ENCODE measurements at places on chromosomes 4 and X. TPM values are rescaled to one million over a fixed set of nuclear protein-coding genes. Genes with fewer than 3 reads are reported as not detected.

CTAG2 gene
- total RNA-seq: not detected

RHOH gene
- total RNA-seq: 0.26 TPM

DNA sequence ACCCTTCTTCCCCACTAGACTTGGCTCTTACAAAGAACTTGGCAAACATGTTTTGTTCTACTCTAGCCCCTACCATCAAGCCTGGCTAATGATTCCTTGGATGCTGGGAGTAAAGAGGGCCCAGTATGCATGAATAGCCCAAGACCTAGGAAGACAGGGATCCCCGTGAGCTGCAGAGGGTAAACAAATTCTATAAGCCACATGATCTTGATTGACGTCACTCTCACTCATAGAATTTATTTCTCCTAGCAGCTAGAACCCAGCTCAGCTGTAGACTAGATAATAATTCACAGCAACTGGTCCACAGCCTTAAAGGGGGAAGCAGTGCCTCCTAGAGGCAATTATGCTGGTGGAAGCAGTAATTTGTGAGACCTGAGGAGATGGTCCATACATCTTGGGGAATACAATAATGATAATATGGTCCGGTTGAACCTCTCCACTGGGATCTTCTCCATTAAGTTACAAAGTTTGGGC lies 16.1 kb upstream of the USO1 start:
- no peaks in the 10 kb centered on the region for H3K4me1 ChIP-seq
- H3K27ac ChIP-seq: no peak overlapping the region
- no peaks in the 10 kb centered on the region for H3K27me3 ChIP-seq
- no peak for DNase-seq

LUZP4 gene
- total RNA-seq: not detected

- H3K36me3 ChIP-seq: no peaks in the 10 kb centered on the region
- no peak for DNase-seq
- H3K27me3 ChIP-seq: no peaks in the 10 kb centered on the region
- no peak overlapping the region for H3K4me3 ChIP-seq
These were observed 8.5 kb upstream of the KLHL34 start for GRCh38 chrX:21666679-21667078.

DNA sequence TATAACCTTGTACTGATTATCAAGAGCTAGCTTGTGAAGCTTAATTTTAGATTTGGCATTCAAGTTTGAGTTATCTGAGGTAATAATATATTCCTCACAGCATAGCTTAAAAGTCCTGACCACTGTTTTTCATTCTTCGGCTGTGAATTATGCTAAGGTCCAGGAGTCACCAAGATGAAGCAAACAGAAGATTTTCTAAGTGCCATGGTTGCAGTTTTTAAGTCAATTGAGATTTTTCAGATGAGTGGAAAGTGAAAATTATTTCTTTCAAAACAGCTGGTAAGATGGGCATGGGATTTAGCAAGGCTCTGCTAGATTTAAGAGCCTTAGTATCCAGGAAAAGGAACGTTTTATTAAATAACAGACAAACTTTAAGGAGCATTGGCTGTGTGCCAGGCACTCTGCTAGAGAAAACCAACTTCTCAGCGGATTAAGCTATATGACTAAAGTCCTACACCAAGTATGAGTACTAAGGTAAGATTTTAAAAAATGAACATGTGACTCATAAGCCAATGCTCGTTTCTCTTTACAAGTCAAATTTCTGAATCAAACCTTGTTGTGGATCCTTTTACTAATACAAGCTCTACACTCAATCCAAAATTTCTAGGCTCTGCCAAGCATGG lies 149.9 kb upstream of the IL15 start:
- no peak overlapping the region for H3K27ac ChIP-seq
- no peak for DNase-seq
- H3K36me3 ChIP-seq: no peaks in the 10 kb centered on the region
- no peaks in the 10 kb centered on the region for H3K27me3 ChIP-seq
- no peaks in the 10 kb centered on the region for H3K4me1 ChIP-seq

CCDC149 gene
- 4.6 TPM for total RNA-seq

NKX3-2 gene
- total RNA-seq: not detected

NXF2 gene
- not detected for total RNA-seq

MFAP3L gene
- 11.3 TPM for total RNA-seq

CCNB3 gene
- total RNA-seq: 0.36 TPM
